ENCODE measurements at places on chromosomes 5 and 9. TPM values are rescaled to one million over a fixed set of nuclear protein-coding genes. Genes with fewer than 3 reads are reported as not detected.

- DNase-seq: no peak
Observed at GRCh38 chr9:114988962-114989599, 58.7 kb upstream of the TNFSF8 start.

Gene NELFB
- total RNA-seq: 70.2 TPM

DNA sequence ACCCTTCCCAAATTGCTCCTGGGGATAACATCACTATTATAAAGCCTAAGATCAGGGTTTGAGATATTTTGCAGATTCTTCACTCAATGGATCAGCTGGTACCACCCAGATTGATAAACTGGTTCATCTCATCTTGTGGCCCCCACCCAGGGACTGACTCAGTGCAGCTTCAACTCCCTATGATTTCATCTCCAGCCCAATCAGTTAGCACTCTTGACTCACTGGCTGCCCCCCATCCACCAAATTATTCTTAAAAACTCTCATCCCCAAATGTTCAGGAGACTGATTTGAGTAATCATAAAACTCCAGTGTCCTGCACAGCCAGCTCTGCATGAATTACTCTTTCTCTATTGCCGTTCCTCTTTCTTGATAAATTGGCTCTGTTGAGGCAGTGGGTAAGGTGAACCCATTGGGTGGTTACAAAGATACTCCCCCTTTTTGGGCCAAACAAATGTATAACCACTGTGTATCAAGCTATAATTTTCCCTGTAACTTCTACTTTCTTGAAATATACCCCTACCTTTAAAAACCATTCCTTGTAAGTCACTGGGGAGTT lies 263.3 kb upstream of the IL12B start:
- DNase-seq: no peak

Gene FAM221B
- not detected for total RNA-seq

DNA sequence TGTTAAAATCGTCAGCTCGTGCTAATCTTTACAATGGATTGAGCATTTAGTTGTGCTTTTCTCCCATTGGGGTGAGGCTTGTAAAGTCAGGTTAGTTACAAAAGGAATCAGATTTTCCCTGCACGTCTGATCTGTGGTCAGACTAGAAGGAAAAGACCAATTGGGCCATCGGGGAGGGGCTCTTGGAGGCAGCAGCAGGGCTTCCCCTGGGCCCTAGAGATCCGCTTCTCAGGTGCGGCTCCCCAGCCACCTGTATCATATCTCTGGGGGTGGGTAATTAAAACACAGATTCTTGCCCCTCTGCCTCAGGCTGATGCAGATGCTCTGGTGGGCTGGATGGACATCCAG lies 200.3 kb downstream of the HSPA4 start:
- no peak for DNase-seq

- DNase-seq: peak; percentile 37
Observed at GRCh38 chr5:136212252-136212721, 19.3 kb upstream of the SMIM32 start.

Gene CACNA1B
- 0.11 TPM for total RNA-seq

GRCh38 chr9:122444041-122444733 lies 33.5 kb downstream of the OR1J1 start:
- no peak for DNase-seq

- no peak for DNase-seq
Observed at GRCh38 chr9:593809-594208, 247.7 kb upstream of the DMRT1 start.

Gene SLCO6A1
- not detected for total RNA-seq

GRCh38 chr5:153209016-153209415 lies 281.5 kb upstream of the GRIA1 start:
- no peak for DNase-seq

DNA sequence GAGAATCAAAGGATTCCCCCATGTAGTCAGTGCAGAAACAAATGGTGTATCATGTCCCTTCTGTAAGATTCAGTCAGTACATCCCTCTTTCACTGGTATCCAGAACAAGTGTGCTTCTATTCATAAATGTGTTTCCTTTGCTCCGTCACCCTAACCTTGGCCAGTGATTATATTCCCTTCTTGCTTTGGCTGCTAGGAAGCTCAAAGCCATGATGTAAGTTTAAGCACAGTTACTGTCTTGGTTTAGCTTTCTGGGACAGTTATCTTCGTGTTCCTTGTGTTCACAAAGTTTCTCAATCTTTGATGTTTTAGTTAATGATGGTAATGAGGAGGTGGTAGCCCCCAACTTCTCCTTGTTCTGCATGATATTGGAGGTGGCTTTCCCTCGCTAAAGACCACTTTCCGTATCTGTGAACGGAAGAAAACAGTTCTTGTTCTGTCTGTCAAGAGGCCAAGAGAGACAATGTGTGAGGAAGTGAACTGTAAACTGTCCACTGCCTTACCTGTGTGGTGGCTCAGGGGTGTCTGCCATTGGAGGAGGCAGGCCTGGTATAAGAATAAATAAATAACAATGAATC lies 2.2 kb upstream of the AMBP start:
- DNase-seq: no peak

- no peak for DNase-seq
Observed at GRCh38 chr5:97208714-97209113, 25.7 kb upstream of the RIOK2 start.

Gene CD14
- 0.33 TPM for total RNA-seq

DNA sequence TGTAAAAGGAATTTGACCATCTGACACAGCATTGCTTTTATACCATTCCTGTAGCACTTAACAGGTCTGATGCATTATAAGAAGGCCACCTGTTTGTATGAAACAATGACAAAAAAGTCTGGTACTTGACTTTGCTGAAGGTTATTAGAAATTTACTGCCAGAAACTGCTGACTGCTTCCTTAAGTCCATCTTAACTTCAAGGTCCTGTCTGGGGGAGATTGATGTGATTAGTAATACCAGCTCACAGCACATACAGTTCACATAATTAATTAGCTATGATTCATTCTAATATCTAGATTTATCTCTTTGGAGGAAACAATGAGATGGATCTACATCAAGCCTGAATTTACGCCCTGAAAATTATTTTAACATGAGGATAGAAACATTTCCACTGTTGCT lies 49.6 kb upstream of the TEK start:
- DNase-seq: peak; percentile 85

DNA sequence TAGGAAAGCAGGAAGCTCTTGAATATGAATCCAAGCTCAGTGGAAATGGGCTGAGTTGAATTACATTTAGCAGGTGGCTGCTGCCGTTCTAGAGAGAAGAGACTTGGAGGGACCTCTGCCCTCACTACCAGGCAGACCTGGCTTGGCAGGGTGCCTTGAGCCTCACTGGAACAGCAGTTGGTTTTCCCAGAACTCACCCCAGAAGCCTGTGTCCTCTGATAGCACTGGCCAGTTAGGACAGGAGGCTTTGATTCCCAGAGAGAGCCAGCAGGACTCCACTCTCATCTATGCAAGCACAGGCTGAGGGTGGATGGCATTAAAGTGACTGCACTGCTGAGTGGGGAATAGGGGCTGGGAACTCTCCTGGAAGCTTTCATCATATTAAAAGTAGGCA lies 54.8 kb downstream of the PWWP2A start:
- no peak for DNase-seq

- DNase-seq: no peak
Observed at GRCh38 chr5:168831383-168831782, 252.2 kb upstream of the PANK3 start.

- DNase-seq: peak; percentile 97
Observed at GRCh38 chr5:148416921-148417320, 33.2 kb downstream of the FBXO38 start.

DNA sequence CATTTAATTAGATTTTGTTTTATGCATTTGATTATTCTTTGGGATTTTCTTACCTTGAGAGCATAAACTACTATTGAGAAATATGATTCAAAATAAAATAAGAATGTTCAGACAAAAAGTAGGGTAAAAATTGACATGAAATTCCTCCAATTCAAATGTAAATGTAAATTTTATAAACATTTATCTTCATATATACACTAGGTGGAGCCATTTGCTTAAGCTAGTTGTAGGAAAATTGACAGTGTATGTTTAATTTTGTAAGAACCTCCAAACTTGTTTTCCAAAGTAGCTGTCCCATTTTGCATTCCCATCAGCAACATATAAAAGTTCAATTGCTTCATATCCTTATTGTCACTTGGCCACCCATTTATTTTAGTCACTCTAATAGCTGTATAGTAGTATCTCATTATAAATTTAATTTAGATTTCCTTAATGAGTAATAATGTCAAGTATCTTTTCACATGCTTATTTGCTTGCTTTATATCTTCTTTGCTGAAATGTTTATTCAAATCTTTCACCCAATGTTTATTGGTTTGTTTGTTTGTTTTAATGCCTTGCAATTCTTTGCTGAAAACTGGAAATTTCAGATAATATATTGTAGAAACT lies 37.6 kb upstream of the SLCO6A1 start:
- peak; percentile 27 for DNase-seq

DNA sequence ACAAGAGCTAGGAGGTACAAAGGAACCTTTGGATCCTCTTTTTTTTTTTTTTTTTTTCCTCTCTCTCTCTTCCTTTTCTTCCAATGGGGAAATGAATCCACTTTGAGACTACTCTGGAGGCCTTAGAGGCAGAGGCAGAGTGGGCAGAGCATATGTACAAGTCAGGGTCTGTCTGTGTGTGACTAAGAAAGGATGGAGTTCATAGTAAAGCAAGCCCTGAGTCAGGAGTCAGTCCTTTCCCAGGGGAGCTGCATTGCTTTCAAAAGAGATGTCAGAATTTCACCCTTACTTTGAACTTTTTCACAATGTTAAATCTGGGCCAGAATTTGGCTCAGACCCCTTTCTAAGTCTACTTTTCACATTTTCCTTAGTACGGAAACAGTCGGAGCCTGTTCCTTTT lies 792.4 kb upstream of the C9orf72 start:
- no peak for DNase-seq

- no peak for DNase-seq
Observed at GRCh38 chr9:27421577-27421976, 102.5 kb upstream of the IFNK start.

DNA sequence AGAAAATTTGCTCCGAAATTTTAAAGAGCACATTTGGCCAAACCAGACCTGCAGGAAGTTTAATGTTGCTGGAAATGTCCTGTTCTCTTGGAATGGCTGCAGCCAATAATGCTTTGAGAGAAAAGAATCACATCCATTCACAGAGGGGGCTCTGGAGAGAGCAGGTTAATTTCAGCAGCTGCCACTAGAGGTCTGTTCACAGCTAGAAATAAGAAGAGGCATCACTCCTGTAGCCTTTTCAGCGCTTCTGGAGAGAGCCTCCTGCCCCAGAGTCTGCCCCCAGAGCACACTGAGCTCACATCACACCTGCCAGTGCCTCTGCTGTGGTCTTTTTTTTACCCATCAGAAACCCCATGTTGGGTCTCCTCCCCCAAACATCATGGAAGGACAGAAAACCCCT lies 124.8 kb upstream of the RAD23B start:
- DNase-seq: no peak

DNA sequence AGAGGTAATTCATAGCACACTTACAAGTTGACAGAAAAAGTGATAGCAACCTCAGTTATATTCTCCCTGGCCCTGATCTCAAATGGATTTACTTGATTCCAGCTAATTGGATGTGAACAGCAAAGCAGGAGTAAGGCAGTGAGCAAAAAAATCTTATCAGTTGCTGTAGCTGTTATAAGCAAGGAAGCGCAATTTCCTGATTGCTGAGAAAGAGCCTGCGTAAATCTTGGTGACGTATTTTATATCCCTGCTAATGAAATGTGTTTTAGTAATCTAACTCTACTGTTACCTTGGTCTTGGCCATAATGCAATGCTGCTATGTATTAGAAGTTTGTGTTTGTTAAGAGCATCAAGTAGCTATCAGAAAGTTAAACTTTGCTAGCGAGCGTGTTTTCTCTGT lies 661.2 kb upstream of the SEMA6A start:
- no peak for DNase-seq

Gene PRUNE2
- total RNA-seq: 8.3 TPM

Gene PCA3
- 0.32 TPM for total RNA-seq

DNA sequence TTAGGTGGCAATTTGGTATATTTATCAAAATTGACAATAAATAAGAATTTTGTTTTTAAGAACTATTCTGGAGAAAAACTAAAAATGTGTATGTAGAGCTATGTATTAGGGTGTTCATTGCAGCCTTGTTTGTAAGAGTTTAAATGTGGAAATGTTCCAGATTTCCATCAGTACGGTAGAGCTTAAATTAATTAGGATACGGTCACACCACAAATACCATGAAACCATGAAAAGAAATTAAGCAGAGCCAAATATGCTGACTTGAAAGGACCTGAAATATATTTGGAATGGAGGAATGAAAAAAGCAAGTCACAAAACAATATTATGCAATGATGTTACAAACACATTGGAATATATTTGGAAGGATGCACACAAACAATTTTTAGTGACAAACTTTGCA lies 64.6 kb downstream of the ACTBL2 start:
- no peak for DNase-seq

GRCh38 chr9:567747-568305 lies 273.7 kb upstream of the DMRT1 start:
- no peak for DNase-seq

Gene C1QTNF3
- total RNA-seq: 1.6 TPM

- DNase-seq: peak; percentile 43
Observed at GRCh38 chr9:92328225-92328624, 2.5 kb downstream of the CENPP start.

Data from endothelial cell of umbilical vein (primary cell).